ENCODE measurements at places on chromosomes 6 and 20.
A peak's percentile ranks its signal among the peaks of the same experiment; 100 is the strongest.

GRCh38 chr6:139841794-139842215 is 467.4 kb upstream of the CITED2 start:
- DNase-seq: peak; percentile 60

DNA sequence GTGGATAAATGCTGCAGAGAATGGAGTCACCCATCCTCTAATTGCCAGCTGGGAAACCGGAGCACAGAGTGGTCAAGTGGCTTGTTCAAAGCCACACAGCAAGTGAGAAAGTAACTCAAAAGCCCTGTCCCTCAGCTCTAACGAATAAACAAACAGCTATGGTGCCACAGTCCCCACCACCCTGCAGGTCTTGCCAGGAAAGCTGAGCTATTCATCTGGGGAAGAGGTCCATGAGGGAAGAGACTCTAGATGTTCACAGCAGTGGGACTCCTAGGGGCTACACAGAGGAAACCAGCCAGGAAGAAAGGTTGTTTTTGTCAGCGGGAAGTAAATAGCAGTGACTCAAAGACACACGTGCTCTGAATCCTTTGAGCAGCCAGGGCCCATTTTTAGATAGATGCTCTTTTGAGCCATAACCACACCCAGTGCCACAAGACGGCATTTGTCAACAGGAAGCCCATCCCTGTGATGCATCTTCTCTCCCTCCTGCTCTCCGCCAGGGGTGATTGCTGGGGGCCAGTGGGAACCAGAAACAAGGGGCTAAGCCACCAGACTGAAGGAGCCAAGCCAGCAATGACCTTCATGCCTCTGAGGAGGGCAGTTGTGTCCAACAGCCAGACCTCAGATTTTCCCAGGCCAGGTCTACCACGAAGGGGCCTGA is 32.4 kb upstream of the TCP11 start:
- DNase-seq: no peak

DNA sequence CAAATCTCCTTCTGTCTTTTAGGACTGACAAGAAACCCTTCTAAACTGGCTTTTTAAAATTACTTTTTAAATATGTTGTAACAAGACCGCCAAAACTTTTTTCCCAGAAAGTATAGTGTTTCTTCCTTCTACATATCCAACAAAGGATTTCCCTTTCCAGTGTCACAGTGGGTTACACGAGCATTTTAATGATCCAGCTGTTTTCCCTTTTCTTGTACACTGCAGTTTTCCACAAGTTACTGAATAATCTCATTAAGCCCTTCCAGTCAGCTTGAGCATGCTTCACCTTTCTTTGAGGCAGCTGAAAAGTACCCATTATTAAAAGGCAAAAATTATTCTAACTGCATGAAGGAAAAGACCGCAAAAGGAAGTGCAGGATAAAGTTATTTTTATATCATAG is 48.6 kb downstream of the CD24 start:
- no peak for DNase-seq

- no peak for DNase-seq
These were observed 161.5 kb upstream of the HEY2 start for GRCh38 chr6:125587666-125588632.

DNA sequence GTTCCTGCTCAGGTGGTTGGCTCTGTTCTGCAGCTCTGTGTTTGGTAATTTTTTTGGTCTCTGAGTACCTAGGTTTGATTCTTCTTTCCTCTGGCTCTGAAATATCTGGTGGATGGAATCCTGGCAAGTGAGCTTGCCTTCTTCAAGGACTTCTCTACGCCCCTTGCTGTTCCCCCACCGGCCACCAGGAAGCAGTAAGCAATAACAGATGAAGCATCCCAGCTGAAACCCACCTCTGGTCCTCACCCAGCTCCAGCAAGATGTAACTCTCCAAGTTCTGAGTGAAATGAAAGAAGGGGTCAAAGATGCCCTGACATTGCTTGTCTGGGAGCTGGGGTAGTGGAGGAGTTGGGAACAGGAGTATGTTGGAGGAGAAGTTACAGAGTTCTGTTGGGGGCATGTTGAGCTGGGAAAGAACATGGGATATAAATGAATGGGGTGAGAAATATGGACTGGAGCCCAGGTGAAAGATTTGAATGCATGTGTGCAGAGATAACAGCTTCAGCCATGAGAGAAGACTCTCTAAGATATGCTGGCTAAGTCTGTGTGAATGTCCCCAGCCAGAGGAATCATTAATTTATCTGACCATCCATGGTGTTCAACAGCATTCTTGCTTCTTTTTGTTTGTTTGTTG is 51.3 kb upstream of the GLP1R start:
- DNase-seq: no peak

- no peak for DNase-seq
These were observed 190.0 kb downstream of the C6orf118 start for GRCh38 chr6:165119231-165120020.

DNA sequence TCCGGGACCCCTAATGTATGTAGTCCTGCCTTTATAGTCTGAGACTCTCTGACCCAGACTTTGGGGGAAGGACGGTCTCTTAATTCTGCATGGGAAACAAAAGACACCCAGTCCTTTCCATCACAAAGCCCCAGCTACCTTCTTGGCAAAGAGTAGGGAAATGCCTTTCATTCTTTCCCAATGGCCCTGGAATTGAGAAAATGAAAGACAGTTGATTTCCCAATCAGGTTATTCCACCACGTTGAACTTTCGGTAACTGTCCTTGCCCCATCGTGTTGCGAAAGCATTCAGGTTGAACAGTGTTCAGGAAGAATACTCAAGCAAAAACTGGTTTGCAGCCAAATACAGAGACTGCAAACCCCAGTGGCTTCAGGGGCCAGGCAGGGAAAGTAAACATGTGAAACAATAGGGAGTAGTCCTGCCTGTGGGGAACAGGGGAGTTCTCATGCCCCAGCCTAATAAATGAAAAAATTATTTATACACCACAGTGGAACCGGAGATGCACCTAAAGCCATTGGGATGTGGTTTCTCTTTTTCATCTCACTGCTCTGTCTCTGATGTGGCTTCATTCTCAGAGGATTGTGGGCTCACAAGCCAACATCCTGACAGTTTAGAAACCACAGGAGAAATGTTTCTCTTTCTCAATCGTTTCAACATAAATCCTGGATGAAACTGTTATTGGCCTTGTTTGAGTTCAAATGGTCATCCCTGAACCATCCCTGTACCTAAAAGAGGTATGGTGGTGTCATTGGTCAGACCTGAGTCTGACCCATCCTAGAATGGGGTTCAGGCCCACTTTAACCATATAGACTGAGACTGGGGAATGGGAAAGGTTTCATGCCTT is 44.2 kb upstream of the SLC9A8 start:
- DNase-seq: peak; percentile 93

GRCh38 chr6:141484711-141485110 is 648.0 kb upstream of the GJE1 start:
- DNase-seq: peak; percentile 49

- peak; percentile 58 for DNase-seq
These were observed 27.3 kb downstream of the RIN2 start for GRCh38 chr20:19785173-19785982.

DNA sequence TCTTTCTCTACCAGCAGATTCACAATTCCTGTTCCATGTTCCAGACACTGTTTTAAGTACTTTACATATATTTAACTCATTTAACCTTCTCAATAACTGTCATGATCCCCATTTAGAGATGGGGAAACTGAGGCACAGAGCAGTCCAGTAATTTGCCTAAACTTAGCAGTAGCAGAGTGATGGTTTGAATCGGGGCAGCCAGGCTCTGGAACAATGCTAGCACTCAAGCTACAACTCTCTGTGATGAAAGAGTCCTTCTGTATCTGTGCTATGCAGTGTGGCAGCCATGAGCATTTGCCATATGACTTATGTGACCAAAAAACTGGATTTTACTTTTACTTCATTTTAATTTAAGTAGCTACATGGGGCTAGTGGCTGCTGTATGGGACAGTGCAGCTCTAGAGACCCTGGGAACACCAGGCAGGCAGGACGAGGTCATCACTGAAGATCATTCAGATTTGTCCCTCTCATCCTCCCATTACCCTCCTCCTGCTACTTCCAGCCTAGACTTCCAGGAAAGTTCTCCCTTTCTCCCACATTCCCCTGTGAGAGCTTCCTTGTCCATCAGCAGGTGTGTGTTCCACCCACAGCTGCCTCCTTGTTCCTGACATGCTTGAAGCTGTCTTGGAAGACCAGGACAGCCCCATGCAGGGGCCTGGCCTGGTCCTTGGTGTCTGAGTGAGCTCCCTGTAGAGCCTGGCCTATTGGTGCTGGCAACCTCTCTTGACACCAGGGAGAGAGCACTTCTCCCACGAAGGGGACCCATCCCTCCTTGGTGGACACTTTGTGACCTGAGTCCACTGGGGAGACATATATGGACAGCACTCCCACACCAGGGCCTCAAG is 157.0 kb downstream of the MRPL14 start:
- DNase-seq: no peak

DNA sequence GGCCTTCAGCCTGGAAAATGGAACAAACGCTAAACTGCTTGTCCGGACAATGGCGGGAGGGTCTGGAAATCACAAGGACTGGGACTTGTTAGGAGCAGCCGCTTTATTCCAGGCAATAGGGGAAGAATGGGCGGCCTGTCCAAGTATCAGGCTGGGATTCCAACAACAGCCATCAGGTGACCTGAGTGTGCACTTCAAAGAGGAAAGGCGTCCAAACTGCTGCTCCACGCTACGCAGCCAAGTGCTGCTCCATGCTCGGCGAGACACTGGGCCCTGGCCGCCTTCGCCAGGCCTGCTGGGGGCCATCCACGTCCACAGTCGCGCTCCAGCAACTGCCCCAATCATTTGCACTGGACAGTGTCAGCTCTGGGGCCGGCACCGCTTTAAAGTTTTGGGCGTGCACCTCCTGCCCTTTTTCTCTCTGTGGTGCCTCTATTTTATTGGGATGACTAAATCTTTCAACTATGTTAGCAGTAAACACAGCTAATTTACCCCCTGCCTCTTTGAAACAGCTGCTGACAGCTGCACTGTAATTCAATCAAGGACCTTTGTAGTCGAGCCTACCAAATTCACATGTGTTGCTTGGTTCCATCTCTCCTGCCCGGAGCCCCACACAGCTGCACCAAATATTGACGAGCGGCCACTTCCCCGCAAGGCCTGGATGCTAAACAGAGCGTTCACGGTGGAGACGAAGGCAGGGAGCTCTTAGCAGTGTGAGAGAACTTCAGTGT is 98.3 kb downstream of the BMP7 start:
- DNase-seq: no peak

- DNase-seq: peak; percentile 45
These were observed 20.7 kb upstream of the RREB1 start for GRCh38 chr6:7087066-7087465.

DNA sequence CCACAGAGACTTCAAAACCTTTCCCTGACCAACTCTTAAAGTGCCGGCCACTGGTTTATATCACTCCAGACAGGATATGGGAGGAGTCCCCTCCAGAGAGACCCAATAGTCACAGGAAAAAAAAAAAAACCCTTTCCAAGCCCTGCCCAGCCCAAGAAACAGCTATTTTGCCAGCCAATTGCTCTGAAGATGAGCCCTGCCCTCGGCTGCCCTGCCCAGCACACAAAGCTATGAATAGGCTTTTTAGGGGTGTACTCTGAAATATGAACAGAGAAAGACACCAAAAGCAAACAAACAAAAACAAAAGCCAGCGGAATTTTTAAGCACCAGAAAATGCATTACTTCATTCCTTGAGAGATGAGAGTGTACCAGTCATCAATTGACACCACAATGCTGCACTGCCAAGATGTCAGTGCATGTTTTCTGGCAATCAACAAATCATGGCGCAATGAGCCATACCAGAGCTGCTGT is 275.1 kb downstream of the C6orf118 start:
- DNase-seq: no peak

DNA sequence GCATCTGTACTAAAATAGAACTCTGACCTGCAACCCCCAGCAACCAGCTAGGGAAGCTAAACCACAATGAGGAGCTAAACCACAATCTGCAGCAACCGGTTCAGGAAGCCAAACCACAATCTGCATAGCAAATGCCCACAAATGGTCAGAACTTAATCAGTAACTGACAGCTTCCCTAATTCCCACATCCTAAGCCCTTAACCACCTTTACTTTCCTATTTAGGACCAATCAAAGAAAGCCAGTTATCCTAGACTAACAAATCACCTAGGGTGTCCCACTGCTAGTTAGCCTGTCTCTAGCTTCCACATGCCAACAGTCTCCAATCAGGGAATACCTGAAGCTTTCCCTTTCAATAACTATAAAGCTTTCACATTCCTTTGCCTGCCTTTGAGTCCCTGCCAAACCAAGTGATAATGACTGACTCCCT is 424.6 kb upstream of the PTCHD4 start:
- DNase-seq: no peak

- DNase-seq: peak; percentile 76
These were observed 38.3 kb upstream of the SAMHD1 start for GRCh38 chr20:36989797-36990196.

- DNase-seq: peak; percentile 47
These were observed 50.1 kb downstream of the NFATC2 start for GRCh38 chr20:51492167-51493092.

GRCh38 chr6:133606852-133607251 is 282.1 kb upstream of the TCF21 start:
- DNase-seq: no peak

DNA sequence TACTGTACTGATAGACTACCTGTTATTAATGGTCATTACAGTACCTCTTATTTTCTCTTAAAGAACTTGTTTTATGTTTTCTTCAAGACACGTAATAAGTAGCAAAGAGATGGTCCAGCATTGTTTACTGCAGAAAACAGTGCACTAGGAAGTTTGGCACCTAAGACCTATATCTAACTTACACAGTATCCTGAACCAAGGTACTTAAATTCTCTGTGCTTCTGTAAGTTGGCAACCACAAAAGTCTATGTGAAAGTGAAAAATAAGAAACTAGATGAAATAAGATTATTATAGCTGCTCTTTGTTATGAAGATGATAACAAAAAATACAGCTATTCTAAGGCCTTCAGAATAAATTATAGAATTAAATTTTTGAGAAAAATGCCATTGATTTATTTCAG is 411.7 kb upstream of the SOX4 start:
- DNase-seq: no peak

GRCh38 chr20:45311589-45312211 is 3.6 kb upstream of the MATN4 start:
- DNase-seq: peak; percentile 65

DNA sequence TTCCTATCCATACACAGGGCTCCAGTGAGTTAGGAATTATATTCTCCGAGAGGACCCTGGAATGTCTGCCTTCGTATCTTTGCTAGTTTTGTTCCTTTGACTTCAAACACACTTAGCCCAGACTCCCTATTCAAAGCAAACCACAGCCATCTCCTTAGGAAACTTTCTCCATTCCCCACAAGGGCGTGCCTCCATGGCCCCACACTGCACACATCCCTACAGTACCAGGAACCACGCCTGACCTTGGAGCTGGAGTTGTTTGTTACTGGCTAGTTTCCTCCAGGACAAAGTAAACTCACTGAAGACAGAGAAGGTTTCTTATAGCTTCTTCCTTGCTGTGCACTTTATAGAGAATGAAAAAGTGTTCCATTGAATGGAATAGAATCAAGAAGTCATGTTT is 412.8 kb upstream of the AGPAT4 start:
- no peak for DNase-seq

GRCh38 chr20:25750220-25750764 is 53.6 kb upstream of the ZNF337 start:
- no peak for DNase-seq

GRCh38 chr20:14142171-14142570 is 146.9 kb downstream of the MACROD2 start:
- no peak for DNase-seq

- DNase-seq: no peak
These were observed 3.0 kb upstream of the SSR1 start for GRCh38 chr6:7315948-7316365.

GRCh38 chr20:51495921-51496545 is 46.5 kb downstream of the NFATC2 start:
- DNase-seq: no peak

- peak; percentile 73 for DNase-seq
These were observed 51.0 kb upstream of the ZFP64 start for GRCh38 chr20:52242237-52243230.

- no peak for DNase-seq
These were observed 16.2 kb downstream of the TTLL2 start for GRCh38 chr6:167341038-167341583.

Data from inflammatory macrophage treated with lipopolysaccharide for 1 hour (primary cell).